Stimulated activated CD8-positive, alpha-beta memory T cell treated with anti-CD3 and anti-CD28 coated beads, Interleukin-12 subunit alpha, Interleukin-12 subunit beta, amount 100 ng/mL, for 1 hour (primary cell): ENCODE measurements at places on chromosomes 12 and 14.

DNA sequence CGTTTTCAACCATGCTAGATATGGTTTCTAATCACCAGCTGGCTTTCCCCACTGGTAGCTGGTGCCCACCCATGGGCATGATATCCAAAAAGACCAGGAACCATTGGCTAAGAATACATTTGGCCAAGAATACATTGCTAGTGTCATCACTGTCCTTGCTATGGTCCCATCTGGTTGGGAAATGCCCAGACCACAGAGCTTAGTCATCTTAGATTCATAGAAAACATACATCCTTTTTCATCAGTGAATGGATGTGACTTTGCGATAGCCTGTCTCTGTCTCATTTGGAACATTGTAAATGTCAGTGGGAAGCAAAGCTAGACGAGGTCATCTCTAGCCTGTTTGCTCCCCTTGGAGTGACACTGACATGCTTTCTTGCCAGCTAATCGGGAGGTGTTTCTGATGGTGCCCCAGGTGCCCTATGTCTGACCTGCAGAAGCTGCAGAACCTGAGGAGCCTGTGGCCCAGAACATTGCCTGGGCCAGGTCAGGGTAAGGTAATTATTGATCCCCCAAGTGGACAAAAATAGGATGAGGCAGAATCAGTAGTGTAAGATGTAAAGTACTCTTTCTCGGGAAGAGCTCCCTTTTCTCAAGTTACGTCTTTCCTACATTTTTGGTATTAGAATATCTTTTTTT is 194.8 kb downstream of the SLC41A2 start:
- no peak for DNase-seq

DNA sequence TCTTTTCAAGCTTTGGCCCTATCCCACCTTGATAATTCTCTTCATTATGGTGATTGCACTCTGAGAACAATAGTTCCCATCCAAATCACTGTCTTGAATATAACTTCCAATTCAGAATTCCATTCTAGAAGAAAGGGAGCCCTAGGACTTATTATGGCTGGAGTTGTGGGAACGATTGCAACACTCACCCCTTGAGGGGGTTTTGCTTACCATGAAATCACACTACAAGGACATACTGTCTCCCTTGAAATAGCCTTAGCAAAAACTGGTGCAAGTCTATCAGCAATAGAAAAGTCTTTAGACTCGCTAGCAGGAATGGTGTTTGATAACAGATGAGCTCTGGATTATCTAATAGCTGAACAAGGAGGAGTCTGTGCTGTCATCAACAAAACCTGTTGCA is 31.4 kb upstream of the OXA1L start:
- DNase-seq = no peak

GRCh38 chr14:91327250-91327595 is 82.7 kb upstream of the GPR68 start:
- DNase-seq = no peak

GRCh38 chr12:124856842-124857178 is 6.9 kb downstream of the SCARB1 start:
- DNase-seq = no peak

GRCh38 chr14:77119851-77120250 is 21.7 kb downstream of the ZDHHC22 start:
- no peak for DNase-seq

- DNase-seq = no peak
These were observed 8.1 kb downstream of the OSBPL8 start for GRCh38 chr12:76551482-76551888.

GRCh38 chr14:61523751-61524150 is 171.6 kb upstream of the HIF1A start:
- DNase-seq = no peak

- no peak for DNase-seq
These were observed 239.3 kb downstream of the MED13L start for GRCh38 chr12:116037941-116038837.

DNA sequence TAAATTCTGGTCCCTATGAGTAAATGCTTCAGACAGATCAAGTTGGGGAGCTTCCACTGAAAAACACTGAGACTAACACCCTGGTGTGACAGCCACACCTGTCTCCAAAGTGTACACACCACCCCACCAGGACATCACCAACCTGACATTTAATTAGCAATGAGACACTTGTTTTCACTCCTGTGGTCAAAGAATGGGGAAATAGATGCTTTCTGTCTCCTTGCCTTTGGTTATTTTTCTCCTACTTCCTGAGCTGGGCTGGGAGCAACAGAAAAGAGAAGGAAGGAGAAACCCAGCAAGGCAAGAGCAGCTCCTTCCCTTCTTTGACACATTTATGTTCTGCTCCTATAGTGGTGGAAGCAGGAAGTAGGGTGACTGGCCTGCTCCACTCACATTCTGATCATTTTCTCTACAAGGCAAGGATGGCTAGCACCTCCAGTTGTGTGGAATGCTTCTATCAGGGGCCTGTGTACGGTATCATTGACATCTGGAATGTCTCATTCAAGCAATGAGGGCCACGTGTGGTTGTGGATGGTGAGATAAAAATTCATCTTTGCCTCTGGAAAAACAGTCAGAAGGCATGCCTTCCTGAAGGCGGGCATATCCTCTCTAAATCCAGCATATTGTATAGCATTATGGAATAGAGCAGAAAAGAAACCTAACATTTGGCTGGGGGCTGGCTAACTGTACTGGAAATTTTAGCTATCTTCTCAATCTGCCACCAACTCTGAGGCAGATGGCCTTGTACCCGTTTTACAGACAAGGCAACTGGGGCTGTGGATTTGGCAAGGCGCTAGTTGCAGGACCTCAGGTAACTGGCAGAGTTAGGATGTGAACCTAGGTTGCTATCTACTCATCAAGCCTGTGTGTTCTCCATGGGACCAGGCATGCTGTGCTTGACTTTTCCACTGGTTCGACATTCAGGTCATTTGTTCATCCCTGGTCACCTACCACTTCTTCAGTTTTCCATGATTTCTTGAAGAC is 24.8 kb upstream of the LGALS3 start:
- DNase-seq = no peak
